ENCODE measurements at places on chromosomes 5 and 9.

GRCh38 chr5:170266570-170267381 is 30.8 kb downstream of the LCP2 start:
- no peak for DNase-seq

GRCh38 chr5:87432460-87432859 is 19.7 kb upstream of the CCNH start:
- DNase-seq = no peak

DNA sequence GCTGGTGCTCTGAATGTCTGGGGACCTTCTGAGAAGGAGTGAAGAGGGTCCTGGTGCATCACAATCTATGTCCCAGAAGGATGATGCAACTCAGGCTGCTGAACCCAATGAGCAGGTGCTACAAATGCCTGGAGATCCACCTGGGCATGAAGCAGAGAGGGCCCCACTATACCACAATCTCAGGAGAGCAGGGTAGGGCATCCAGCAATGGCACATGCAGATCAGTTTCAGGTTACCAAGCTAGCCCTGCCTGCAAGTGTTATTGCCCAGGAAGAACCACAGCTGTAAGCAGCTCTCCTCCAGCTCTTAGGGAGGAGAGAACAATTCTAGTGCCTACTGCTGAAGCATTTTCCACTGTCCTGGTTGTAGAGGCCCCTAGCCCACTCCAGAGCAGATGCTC is 389.2 kb upstream of the TNC start:
- no peak for DNase-seq

DNA sequence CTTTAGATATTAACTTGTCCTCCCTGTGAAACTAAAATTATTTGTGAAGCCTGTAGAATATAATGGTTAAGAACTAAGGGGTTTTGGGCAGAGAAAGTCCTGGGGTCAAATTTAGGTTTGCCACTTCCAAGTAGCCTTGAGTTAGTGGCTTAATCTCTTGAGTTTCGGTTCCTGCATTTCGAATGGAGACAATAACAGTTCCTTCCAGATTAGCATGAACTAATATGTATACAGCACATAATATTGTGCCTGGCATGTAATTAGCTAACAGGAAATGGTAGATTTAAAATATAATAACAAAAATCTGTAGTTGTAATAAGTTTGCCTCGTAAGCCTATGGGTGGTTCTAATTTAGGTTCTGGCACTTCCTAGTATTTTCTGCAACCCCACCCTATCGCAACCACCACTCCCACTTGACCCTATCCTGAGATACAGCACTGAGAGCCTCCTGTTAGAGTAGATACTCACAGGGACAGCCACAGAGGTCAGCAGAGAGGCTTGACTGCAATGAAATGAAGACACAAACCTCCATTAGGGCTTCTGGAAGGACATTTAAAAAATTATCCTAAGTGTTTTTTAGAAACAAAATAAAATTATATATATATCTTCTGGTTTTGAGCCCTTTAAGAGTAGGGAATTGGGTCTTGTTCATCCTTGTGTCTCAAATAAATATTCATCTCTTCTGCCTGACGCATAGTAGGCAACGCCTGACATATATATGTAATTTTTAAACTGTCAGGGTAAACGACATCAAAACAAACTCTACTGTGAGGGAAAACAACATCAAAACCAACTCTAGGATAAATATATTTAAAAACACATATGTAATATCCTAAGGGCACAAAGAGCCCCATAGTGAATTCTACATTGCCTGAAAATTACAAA is 8.5 kb downstream of the SPINK9 start:
- no peak for DNase-seq

GRCh38 chr9:130234340-130235260 is 31.0 kb upstream of the HMCN2 start:
- no peak for DNase-seq

- DNase-seq = no peak
Measured at GRCh38 chr9:76531231-76531780, 72.3 kb downstream of the GCNT1 start.

DNA sequence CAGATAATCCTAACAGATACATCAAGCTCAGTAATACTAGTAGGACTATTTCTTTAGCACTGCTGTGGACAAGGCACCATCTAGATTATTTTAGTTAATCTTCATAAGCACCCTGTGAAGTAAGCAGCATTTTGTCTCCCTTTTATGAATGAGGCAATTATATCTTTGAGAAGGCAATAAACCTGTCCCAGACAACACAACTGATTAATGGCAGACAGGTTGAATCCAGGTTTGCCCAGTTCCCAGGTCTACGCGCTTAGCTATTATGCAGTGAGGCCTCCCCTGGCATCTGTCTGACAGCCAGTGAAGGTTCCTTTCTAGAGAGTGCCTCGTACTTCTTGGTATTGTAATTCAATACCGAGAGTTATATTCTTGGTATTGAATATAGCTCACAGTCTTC is 9.7 kb upstream of the LVRN start:
- DNase-seq = no peak

DNA sequence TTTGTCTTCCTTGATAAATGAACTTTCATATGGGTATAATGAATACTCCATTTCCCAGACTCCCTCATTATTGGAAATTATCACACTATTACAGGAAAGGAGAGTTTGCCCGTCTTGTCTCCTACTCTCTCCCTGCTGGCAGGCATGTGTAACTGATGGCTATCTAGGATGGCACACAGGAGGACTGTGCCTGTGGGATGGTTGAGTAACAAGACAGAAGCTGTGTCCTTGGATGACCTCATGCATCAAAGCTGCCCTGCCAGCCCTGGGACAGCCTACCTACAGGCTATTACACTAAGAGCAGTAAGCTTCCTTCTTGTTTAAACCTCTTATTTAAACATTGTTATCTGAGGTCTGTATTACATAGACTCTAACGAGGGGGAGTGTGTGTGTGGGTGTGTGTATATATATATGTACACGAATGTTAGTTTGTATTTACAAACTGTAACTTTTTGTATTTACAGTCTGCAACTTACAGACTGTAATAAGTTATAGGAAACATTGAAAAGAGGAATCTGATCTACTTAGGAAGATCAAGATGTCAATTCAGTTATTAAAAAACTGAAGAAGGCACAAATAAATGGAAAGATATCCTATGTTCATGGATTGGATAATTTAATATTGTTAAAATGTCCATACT is 247.6 kb upstream of the ACO1 start:
- no peak for DNase-seq

- DNase-seq = no peak
Measured at GRCh38 chr5:9549941-9550340, 4.1 kb upstream of the SEMA5A start.

DNA sequence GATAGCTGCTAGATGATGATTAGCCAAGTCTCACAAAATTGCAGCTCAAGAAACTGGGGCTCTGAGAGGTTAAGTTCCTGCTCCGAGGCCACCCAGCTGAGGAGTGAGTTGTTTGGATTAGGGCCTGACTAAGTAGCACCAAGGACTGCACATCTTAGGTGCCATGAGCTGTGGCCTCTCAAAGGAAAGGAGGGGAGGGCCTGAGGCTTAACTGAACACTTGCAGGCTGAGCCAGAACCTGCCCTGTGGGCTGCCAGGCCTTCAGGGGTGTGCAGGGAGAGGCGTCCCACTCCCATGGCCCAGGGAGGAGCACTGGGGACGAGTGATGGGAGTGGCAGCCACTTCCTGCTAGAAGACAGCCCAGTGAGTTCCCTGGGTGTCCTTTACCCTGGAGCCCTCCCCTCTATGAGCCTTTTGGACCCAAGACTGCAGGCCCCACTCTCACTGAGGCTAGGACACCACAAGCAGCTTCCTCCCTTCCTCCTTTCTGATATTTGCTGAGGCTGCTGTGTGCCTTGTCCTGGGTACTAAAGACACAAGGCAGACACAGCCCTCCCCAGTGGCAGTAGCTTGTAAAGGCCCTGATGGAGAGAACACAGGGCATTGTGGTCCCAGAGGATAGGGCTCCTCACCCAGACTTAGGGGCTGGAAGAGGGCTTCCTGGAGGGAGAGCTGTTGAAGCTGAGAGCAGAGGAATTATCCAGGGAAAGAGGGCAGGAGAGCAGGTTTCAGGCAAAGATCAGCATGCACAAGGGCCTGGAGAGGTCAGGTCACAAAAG is 22.1 kb downstream of the LMX1B start:
- DNase-seq = no peak

DNA sequence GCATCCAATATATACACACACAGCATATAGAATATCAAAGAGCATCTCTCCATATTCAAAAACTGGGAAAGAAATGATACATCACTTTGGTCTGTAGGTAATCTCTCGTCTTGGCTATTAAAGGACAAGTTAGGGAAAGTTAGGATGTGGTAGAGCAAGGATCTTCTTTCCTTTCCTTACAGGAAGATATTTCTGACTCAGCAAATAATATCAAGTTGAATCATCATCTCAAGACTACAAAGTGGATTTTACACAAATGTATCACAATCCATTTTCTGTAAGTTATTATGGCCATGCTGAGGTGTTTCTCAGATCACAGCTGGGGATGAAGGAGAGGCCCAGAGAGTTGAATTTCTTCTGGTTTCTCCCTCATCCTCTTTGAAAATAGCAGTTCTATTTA is 651.7 kb upstream of the CCNG1 start:
- no peak for DNase-seq

GRCh38 chr5:72539038-72539437 is 31.8 kb upstream of the ZNF366 start:
- DNase-seq = no peak

- no peak for DNase-seq
Measured at GRCh38 chr5:150298701-150299451, 3.8 kb downstream of the ARSI start.

DNA sequence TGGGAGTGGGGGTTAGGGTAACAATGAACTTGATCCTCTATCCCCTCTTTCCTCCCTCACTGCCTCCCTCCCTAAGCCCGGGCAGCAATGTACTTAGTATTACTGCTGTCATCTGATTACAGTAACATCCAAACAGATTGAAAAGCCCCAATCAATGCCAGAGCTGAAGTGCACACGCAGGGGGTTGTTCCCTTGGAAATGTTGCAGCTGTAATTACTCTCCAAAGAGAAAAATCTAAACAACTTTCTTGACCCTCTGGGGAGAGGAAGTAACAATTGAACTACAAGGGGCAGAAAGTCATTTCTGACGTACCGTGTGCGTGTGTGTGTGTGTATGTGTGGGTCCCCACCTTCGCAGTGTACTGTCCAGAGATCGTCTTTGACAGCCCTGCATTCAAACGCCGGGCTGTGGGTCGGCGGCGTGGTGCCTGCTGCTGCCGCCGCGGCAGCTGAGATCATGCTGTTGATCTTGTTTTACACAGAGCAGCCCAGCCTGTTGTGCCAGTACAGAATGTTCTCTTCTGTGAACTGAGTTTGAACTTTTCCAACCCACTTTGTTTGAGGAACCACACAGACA is 66.0 kb upstream of the KLF9 start:
- DNase-seq = peak; percentile 42

DNA sequence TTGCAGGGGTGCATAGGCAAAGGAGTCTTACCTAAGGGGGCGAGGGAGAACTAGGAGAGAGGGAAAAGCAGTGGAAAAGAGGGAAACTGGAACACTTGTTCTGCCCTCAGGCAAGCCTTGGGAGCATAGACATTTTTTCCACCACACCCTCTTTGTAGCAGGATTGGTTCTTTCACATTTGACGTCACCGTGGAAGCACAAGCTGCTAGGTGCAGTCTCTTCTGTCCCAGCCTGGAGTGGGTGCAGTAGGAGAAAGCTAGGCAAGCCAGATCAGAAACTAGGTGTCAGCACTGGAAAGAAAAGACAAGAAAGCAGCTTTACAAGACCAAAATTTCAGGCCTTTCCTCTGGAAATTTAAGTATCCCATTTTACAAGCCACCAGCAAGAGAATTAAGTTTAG is 440.4 kb downstream of the EFNA5 start:
- peak; percentile 85 for DNase-seq

DNA sequence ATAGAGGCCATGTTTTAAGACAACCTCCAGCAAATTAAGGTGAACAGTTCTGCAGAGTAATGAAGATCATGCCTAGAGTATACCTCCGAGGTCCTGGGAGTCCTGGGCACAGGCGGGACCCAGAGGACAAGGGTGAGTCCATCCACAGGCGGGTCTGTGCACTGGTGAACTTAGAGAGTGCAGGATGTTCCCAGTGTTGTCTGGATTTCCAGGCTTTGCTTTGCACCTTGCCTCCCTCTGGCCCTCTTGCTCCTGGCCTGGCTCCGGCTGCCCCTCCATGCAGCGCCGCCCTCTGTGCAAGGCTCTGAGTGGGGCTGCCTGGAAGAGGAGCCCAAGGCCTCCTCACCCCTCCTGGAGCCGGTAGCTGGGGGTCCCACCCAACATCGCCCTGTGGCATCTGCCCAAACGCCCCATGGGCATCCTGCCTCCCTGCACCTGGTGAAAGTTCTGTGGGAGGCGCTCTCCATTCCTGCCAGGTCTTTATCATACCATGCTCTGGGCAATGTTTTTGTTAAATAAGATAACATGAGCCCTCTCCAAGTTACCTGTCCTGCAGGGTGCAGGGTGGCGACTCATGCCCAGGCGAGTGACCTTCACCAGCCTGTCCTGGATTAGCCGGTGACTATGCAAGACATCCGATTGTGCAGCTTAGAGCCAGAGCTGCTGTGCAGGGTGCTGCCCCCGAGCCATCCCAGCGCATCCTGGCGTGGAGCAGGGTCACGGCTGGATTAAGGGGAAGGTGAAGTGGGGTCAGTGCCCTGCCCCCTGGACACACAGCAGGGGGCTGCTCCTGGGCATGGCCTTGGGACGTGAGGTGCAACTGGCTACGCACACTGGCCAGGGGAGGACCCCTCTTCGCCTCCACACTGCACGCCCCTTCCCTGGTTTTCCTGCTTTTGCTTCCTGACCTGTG is 41.3 kb upstream of the LPCAT1 start:
- DNase-seq = no peak

DNA sequence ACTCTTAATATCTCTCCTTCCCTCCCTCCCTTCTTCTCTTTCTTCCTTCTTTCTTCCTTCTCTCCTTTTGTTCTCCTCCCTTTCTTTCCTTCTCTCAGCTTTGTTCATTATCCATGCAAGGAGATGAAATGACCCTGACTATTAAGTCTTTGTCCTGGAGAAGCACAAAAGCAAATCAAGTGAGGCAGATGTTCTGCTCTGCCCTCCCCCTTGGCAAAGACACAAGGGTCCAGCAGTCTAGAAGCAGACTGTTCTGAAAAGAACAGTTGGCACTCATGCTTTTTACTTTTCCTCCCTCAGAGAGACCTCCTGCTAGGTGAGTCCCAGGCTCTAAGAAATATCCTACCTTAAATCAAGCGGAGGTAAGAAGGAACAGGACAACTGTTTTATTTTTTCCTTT is 1067.6 kb upstream of the DMAC1 start:
- no peak for DNase-seq

GRCh38 chr5:60473654-60474053 is 226.3 kb downstream of the DEPDC1B start:
- no peak for DNase-seq

- DNase-seq = peak; percentile 67
Measured at GRCh38 chr9:4762108-4762885, 21.3 kb upstream of the AK3 start.

DNA sequence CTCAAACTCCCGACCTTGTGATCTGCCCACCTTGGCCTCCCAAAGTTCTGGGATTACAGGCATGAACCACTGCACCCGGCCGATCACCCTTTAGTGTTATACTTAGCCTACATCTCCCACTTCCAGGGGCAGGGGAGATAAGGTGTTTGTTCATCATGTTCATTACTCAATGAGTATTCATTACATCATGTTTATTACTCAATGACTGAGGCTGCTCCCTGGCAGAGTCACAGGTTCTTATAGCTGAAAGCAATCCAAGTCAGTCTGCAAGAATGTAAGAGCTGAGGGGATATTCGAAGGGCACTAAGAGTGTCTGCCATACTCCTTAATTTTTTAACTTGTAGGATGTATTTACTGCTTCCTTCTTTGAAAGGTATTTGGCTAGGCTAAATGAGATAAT is 214.2 kb downstream of the SPATA31D1 start:
- DNase-seq = no peak
